ENCODE measurements at places on chromosomes 7 and 10.

DNA sequence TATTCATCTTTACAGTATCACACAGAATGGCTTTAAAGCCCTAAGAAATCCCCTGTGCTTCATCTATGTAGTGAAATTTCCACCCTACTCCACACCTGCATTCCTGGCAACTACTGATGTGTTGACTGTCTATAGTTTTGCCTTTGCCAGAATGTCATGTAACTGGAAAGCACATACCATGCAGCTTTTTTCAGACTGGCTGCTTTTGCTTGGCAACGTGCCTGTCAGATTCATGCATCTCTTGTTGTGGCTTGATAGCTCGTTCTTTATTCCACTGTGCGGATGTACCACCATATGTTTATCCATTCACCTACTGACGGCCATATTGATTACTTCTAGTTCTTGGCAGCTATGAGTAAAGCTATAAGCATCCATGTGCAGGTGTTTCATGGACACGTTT, 30.6 kb downstream of the RBM17 start:
- DNase-seq, result peak; percentile 85

DNA sequence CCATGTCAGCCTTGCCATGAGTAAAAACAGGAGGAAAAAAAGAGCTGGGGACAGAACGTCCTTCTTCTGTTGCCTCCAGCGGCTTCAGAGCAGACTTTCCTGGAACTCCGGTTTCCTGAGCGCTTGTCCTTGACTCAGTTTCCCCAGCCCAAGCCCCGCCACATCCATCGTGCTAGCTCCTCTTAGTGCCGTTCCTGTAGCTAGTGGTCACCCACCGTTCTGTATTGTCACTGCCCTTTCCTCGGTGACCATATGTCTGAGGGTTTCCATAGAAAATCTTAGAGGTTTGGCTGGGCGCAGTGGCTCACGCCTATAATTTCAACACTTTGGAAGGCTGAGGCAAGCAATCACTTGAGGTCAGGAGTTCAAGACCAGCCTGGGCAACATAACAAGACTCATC, 100.1 kb downstream of the CUX1 start:
- DNase-seq, result no peak

- DNase-seq, result no peak
These were observed 32.6 kb downstream of the IMMP2L start for GRCh38 chr7:111529507-111530355.

- DNase-seq, result no peak
These were observed 311.4 kb upstream of the AKR1E2 start for GRCh38 chr10:4514445-4515108.

GRCh38 chr7:87934699-87935383, 790 bp downstream of the ADAM22 start:
- peak; percentile 67 for DNase-seq

GRCh38 chr10:43628956-43629355, 19.7 kb downstream of the ZNF32 start:
- DNase-seq, result no peak
